ENCODE measurements at places on chromosomes 2 and 18.

DNA sequence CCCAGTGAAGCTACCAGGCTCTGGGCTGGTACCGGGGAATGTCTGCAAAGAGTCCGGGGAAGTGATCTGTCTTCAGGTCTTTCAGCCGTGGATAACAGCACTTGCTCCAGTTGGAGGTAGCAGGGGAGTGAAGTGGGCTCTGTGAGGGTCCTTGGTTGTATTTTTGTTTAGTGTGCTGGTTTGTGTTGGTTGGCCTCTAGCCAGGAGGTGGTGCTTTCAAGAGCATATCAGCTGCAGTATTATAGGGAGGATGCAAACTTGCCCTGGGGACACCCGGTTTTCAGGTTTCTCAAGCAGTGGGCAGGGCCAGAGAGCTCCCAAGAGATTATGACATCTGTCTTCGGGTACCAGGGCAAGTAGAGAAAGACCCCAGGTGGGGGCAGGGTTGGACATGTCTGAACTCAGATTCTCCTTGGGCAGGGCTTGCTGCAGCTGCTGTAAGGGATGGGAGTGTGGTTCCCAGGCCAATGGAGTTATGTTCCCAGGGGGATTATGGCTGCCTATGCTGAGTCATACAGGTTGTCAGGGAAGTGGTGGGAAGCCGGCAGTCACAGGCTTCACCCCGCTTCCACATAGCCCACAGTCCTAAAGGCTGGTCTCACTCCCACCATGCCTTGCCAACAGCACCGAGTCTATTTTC is 34.4 kb downstream of the ACAA2 start:
- no peak for DNase-seq

- no peak for DNase-seq
Measured at GRCh38 chr18:79187532-79188277, 118.5 kb downstream of the ATP9B start.

DNA sequence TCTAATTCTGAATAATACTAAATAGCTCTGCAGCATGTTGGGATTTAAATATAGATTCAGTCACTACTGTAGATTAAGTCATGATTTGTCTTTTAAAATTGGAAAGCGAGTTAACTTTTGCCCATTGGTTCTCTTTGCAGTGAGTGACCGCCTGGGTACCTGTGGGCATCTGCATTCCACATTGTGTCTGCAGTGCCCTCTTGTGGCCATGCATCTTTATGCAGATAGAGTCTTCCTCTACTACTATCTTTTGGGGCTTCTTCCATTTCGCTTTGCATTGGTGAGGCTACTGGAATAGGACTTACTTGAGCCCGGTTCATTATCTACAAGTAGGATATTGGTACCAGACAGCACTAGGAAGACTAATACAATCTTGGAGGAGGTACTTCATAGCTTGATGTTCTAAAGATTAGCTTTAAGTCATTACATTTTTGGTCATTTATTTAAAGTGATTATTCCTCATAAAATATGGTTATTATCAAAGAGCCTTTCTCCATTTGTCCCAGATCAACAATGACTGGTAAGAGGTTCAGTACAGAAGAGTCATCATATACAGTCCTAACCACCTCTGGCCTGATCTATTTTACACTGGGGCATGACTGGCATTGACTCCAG is 203.0 kb downstream of the SOCS6 start:
- peak; percentile 5 for DNase-seq

DNA sequence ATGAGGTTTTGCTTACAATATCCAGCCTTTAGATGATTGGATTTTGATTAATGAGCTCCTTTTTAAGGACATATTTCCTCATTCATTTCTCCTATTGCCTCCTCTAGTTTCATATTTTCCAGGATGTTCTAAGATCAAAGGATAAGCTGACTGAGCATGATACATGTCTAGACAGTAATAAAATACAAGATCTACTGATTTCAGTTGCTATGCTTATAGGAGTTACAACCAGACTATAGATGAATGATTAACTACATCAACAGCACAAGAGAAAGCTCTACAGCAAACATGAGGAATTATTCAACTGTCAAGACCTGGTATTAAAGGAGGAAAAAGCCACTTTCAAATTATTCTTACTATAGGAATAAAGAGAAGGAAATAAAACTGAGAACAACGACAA is 85.0 kb upstream of the LINC00305 start:
- no peak for DNase-seq

DNA sequence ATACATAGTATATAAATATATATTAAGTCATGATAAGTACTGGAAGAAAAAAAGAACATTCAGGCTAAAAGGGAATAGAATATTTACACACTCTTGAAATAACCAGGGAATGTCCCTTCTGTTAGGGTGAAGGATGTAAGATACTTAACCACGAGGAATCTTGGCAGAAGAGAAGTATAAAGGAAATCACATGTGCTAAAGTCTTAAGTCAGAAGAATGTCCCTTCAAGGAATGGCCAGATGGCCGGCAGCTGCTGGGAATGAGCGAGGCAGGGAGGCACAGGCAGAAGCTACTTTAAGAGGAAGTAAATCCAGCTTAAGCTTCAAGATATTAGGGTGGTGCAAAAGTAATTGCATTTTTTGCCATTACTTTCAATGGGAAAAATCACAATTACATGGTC is 5.5 kb downstream of the CCDC102B start:
- DNase-seq, result no peak

- DNase-seq, result no peak
Measured at GRCh38 chr2:61841286-61841685, 12.6 kb downstream of the FAM161A start.

- no peak for DNase-seq
Measured at GRCh38 chr2:9741110-9741509, 102.2 kb upstream of the TAF1B start.

- no peak for DNase-seq
Measured at GRCh38 chr2:23767876-23768621, 158.9 kb downstream of the ATAD2B start.

DNA sequence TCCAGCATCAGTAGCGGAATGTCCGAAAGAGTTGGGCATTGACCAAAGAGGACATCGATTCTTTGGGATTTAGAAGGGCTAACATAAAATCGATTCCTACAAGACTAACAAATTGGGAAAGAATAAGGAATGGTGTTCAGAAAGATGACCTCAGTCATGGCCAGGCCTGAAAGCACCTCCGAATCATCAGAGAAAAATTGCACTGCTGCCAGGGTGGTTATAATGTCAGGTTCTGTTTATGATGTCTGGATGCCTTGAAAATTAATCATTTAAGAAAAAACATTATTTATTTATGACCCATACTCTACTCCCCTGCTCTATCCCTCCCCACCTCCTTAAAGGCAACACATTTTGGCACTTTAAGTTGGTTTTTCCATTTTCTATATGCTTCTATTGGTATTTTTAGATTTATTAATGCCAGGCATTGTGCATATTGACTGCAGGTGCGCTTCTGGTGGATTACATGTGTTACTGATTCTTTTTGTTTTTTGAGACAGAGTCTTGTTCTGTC is 104.7 kb downstream of the MYCN start:
- no peak for DNase-seq

DNA sequence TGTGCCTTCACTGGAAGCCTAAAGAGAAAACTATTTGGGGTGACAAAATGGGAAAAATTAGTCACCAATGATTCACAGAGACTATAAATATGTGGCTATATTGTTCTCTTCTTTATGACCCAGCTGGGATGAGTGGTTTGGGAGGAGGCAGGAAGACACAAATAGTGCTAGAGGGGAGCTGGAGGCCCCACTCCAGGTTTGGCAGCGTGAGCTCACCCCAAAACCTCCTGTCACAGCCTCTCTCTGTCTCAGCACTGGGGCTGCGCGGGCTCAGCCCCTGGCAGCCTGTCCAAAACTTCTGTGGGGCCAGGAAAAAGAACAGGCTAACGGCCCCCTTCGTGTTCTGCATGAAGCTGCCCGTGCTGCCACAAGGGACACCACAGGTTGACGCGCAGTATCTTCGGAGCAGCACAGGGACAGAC is 73.2 kb upstream of the LCLAT1 start:
- DNase-seq, result no peak

GRCh38 chr2:62895632-62896009 is 155.0 kb upstream of the OTX1 start:
- DNase-seq, result no peak
